A673 (cell line): ENCODE measurements at places on chromosomes 3 and 15. TPM values are rescaled to one million over a fixed set of nuclear protein-coding genes. Genes with fewer than 3 reads are reported as not detected.

The SHC4 gene
- total RNA-seq: 0.57 and 0.73 TPM in 2 replicates

The C2CD4A gene
- 0.22 and 0.34 TPM in 2 replicates for total RNA-seq

The COLQ gene
- 0.21 and 1.3 TPM in 2 replicates for total RNA-seq

The CISH gene
- 0.86 and 1.6 TPM in 2 replicates for total RNA-seq

The NAALADL2 gene
- 0.50 and 0.64 TPM in 2 replicates for total RNA-seq

The PIGZ gene
- total RNA-seq: 0.68 and 0.69 TPM in 2 replicates

The RPL15 gene
- 1,911 and 1,939 TPM in 2 replicates for total RNA-seq

The SYNPR gene
- 14.7 and 17.6 TPM in 2 replicates for total RNA-seq

The APBA2 gene
- total RNA-seq: 11.7 and 12.9 TPM in 2 replicates

The LSAMP gene
- 10.1 and 12.5 TPM in 2 replicates for total RNA-seq

The ITIH3 gene
- total RNA-seq: not detected in 2 replicates

The FAM81A gene
- total RNA-seq: not detected in 2 replicates

The MFSD1 gene
- total RNA-seq: 15.2 and 16.1 TPM in 2 replicates

The LRRC31 gene
- total RNA-seq: not detected in 2 replicates

The SST gene
- total RNA-seq: not detected in 2 replicates

The RFX7 gene
- 34.1 and 34.4 TPM in 2 replicates for total RNA-seq

The LNP1 gene
- 4.3 and 5.3 TPM in 2 replicates for total RNA-seq

The GOLGA6B gene
- total RNA-seq: 0.20 TPM in 1 of 2 replicates, not detected in the other

The CILP gene
- total RNA-seq: 0.04 TPM in 1 of 2 replicates, not detected in the other

The P2RY1 gene
- total RNA-seq: 14.0 and 17.0 TPM in 2 replicates

The SLC24A5 gene
- total RNA-seq: not detected in 2 replicates

The ALG1L2 gene
- not detected in 2 replicates for total RNA-seq

The ZNF639 gene
- total RNA-seq: 46.8 and 47.4 TPM in 2 replicates

The DISP2 gene
- total RNA-seq: 0.62 and 1.3 TPM in 2 replicates

The KLHL18 gene
- total RNA-seq: 22.6 and 22.7 TPM in 2 replicates

The LCTL gene
- not detected in 2 replicates for total RNA-seq

The HESX1 gene
- total RNA-seq: not detected in 2 replicates

The REC114 gene
- total RNA-seq: not detected in 2 replicates

The NECTIN3 gene
- 9.4 and 11.7 TPM in 2 replicates for total RNA-seq

The CTDSPL gene
- 13.2 and 14.0 TPM in 2 replicates for total RNA-seq

The ABHD2 gene
- total RNA-seq: 43.9 and 52.4 TPM in 2 replicates
